ENCODE measurements at places on chromosomes 13 and 19. TPM values are rescaled to one million over a fixed set of nuclear protein-coding genes. Genes with fewer than 3 reads are reported as not detected.

The ZNF415 gene
- total RNA-seq: 18.5 TPM

The PDE4C gene
- under 0.01 TPM for total RNA-seq

The IGLON5 gene
- total RNA-seq: under 0.01 TPM

The MBD3L3 gene
- total RNA-seq: not detected

The ZNF829 gene
- 5.6 TPM for total RNA-seq

The KDELR1 gene
- 131 TPM for total RNA-seq

The STXBP2 gene
- 1.7 TPM for total RNA-seq

The COL4A2 gene
- 79.6 TPM for total RNA-seq

The RASIP1 gene
- total RNA-seq: 1.3 TPM

The ZNF20 gene
- total RNA-seq: 6.3 TPM

The LILRB3 gene
- not detected for total RNA-seq

The GYS1 gene
- 37.5 TPM for total RNA-seq

The OR7D2 gene
- total RNA-seq: not detected

The YJEFN3 gene
- 0.65 TPM for total RNA-seq

The SIGLEC6 gene
- total RNA-seq: not detected

The RFPL4A gene
- not detected for total RNA-seq

The TEX30 gene
- total RNA-seq: 10.2 TPM

The MISP3 gene
- total RNA-seq: 0.22 TPM

The SIGLEC12 gene
- total RNA-seq: not detected

The ZNF69 gene
- 17.2 TPM for total RNA-seq

The NBEA gene
- 4.5 TPM for total RNA-seq

The LIM2 gene
- not detected for total RNA-seq

The CABP5 gene
- not detected for total RNA-seq

The ZNF578 gene
- 9.8 TPM for total RNA-seq

The CGB2 gene
- not detected for total RNA-seq
